Right ventricle myocardium superior (tissue), 1 donor: ENCODE measurements at places on chromosomes 1 and 21. TPM values are rescaled to one million over a fixed set of nuclear protein-coding genes. Genes with fewer than 3 reads are reported as not detected.

GRCh38 chr1:23643736-23644554, 47.7 kb upstream of the RPL11 start:
- no peak for DNase-seq

DNA sequence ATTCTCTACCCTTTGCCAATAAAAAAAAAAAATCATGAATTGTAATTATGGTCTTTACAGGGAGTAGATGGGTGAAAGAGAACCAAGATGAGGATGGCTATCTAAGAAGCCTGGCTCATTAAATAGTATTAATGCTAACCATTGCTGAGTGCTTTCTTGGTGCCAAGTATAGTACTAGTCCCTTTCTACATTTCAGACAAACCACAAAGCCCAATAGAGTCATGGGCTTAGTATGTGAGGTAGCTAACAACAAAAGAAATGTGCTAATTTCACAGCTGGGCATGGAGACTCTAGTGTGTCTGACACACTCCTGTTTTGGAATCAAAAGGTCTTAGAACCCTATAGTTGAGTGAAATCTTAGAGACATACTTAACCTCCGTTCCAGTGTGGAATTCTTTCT, 84.5 kb upstream of the ESRRG start:
- no peak for DNase-seq

The TPM3 gene
- total RNA-seq, result 80.9 TPM

- peak; percentile 55 for DNase-seq
Observed at GRCh38 chr1:204075139-204075521, 2.2 kb downstream of the SOX13 start.

DNA sequence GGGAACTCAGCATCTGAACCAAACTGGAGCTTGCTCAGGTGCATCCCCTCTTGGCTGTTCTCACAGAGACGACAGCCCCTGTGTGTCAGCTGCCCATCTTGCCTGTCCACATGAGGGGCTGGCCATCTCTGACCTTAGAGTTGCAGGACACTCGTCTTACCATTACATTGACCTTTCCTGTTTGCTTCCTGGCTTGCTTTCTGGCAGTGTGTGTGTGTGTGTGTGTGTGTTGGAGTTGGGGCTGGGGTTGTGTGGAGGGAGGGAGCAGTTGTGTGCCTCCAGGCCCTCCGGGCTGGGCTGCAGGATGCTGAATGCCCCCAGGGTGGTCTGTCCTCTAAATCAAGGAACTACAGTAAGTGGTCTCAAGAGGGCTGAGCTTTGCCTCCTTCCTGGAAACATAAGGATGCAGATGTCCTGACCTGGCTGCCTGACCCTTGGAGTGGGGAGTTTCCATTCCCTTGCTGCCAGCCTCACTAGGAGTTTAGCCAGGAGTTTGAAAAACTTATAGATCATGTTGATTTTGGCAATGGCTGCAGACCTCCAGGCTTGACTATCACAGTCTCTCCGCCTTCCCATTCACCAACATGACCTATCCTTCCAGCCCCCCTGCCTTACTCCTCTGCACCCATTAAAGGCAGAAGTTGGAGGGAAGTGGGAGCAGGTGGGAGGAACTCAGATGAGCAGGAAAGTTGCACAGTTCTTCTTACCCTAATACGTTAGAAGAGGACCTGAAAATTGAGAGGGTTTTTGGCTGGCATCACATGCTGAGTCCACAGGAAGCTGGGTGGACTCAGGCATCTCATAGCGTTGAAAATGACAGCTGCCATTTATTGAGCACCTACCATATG, 19.0 kb downstream of the RASSF5 start:
- DNase-seq, result no peak

DNA sequence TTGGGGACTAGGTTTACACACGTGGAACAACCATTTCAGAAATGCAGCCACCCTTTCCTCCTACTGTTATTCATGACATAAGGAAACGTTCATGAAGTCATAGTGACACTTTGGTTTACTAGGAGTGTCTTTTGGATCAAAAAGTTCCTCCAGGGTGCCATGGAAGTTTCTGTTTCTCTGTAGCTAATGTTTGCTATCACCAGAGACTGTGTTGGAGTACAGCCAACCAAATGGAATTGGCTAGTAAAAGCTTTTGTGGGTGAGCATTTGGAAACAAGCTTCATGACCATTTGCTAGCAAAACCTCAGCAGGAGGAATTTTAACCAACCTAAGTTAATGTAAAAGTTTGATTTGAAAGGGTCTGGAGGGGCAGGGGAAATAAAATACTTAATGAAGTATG, 43.9 kb upstream of the ADGRL2 start:
- DNase-seq, result no peak

DNA sequence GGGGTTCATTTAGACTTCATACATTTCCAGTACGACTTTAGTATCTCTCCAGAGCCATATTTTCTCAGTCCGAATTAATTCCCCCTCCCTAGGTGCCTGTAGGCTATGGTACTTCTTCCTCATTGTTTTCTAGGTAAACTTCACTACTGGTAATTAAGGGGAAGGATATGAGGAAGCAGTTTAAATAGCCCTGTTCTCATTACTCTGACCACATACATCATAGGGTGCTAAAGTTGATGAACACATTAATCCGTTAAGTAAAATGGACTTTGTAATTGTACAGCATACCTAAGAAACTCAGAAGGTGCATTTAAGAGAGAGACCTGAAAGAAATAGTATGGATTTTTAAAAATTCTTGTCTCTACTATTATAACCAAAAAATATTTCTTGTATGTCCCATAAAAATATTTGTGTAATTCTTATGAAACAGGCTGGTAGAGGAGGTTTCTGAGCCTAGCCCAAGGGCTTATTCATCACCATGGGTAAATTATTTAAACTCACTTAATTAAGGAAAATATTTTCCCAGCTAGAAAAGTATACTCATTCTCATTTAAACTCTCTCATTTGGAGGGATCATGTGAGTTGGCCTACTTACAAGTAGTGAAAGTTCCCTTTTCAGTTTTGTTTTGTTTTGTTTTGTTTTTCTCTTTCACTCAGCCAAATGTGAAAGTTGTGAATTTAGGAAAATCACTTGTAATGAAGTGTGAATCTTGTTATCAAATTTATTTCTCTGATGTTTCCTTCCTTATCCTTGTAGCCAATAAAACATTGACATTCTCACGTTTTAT, 2.0 kb downstream of the PRMT6 start:
- no peak for DNase-seq

DNA sequence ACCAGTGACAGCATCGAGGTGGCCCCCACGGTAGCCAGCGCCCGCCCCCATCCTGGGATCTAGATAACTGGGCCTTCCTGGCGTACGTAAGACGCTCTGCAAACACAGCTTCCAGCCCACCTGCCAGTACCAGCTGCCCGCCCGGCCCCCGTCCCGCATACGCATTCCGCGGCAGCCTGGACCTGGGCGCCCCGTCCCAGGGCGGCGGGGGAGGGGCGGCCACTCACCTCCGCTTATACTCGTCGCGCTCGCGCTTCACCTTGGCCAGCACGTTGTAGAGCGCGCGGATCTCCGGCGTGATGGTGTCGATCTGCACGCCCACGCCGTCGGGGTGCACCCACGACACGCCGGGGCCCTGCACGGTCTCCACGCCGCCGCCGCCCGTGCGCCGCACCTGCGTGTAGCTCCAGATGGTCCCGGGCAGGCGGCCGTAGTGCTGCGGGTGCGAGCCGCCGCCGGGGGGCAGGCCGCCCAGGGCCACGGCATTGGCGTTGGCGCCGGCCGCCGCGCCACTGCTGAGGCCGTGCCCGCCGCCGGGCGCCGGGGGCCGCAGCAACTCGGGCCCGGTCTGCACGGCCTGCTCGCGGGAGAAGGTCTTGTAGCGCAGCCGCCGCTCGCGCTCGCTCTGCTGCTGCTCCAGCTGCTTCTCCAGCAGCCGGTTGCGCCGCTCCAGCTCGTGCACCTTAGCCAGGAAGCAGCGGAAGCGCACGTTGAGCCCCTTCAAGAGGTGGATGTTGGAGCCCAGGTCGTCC, 859 bp downstream of the IFFO2 start:
- peak; percentile 64 for DNase-seq

The MATN1 gene
- total RNA-seq, result not detected

- DNase-seq, result peak; percentile 68
Observed at GRCh38 chr1:153697191-153698019, 18.9 kb downstream of the NPR1 start.

GRCh38 chr1:11823366-11824137, 17.6 kb downstream of the CLCN6 start:
- no peak for DNase-seq

The DSTYK gene
- 5.3 TPM for total RNA-seq

DNA sequence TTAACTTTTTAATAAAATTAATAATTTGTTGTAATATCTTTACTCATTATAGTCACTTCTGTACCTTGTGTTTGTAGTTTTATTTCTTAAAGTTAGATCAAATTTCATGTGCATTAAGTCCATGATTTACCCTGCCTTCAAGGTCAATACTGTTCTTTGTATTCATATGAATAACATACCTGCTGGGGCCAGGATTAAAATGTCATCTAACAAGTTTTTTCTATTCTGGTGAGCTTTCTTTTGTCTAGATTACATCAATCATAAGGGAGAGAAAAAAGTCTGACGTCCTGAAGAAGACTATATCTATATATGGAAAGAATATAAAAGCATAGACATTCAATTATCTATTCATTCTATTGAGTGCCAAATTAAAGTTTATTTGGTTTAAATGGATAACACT, 232.6 kb downstream of the COL11A1 start:
- no peak for DNase-seq

DNA sequence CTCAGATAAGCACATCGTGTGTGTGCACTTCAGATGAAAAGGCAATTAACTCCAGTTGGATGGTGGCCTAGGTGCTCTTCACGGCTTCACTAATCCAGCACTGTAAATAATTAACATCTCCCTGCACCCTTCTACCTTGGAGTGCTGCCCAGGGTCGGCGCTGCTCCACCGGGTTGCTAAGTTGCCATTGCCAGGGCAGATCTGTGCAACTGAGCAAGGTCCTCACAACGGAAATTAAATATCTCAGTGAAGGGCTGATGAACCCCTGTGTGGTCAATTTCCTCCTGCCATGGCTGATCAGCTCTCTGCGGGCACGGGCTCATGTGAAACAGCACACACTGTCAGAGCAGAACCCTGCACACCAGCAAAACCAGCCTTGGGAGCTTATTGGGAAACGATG, 63.2 kb downstream of the SYDE2 start:
- peak; percentile 82 for DNase-seq

GRCh38 chr1:218971156-218971555, 202.5 kb upstream of the LYPLAL1 start:
- DNase-seq, result no peak

The ESRRG gene
- total RNA-seq, result 45.5 TPM

The C2CD4D gene
- not detected for total RNA-seq

The SLC41A1 gene
- 465 TPM for total RNA-seq

The SERTAD4 gene
- 4.7 TPM for total RNA-seq

- no peak for DNase-seq
Observed at GRCh38 chr1:150576794-150577556, 2.4 kb downstream of the MCL1 start.

DNA sequence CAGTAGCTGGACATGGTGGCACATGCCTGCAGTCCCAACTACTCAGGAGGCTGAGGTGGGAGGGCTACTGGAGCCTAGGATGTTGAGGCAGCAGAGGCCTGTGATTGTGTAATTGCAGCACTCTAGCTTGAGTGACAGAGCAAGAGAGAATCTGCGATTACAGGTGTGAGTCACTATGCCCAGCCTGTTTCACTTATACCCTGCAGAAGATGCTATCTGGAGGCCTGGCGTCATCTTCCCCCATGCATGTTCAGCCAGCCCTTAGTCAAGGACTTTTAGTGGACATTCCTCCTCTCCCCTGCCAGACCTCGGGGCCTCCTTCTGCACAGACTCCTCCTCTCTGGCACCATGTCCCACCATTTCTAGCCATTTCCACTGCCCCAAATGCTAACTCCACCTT, 36.3 kb upstream of the RCC2 start:
- no peak for DNase-seq

The TCEANC2 gene
- 5.3 TPM for total RNA-seq
